Fibroblast of the aortic adventitia (primary cell): ENCODE measurements at places on chromosomes 2 and 18.
A peak's percentile ranks its signal among the peaks of the same experiment; 100 is the strongest.

DNA sequence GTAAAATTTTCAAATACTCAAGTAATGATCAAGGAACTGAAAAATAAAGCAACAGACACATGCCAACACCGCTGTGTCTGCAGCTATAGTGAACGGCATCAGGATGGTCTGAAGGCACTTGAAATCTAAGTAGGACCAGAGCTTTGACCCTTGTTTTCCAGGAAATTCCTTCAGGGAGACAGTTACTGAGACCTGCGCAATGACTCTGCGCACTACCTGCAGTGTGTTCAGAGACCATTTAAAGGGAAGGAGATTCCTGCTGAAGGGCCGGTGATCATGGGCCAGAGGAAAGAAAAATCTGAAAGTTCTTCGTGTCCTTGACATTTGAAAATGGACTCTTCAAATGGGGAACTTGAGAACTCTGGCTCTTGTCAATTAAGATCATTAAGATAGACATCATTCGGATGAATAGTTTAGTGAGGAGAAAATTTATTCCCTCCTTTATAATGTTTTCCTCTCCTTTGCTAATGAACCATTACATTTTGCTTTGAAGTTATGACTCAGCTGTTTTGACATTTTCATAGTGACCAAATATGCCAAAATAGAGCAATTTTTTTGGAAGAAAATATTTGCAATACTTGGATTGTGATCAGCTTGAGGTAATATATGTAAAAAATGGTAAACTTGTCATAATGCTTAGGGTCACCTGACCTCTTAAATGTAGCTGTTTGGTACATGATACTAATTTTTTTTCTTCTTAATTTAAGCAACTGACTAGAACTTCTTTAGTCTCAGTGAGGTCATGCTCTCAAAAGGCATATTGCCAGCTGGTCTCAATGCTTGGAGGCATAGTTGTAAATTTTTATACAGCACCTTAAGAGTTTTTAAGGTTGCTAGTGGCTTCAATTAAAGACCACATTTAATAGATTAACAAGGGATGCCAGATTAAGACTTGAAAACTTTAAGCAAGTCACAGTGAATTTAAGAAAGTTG, 329.3 kb downstream of the ARHGAP15 start:
- DNase-seq, result peak; percentile 23

GRCh38 chr2:185757356-185757755, 18.8 kb downstream of the FSIP2 start:
- DNase-seq, result peak; percentile 4

DNA sequence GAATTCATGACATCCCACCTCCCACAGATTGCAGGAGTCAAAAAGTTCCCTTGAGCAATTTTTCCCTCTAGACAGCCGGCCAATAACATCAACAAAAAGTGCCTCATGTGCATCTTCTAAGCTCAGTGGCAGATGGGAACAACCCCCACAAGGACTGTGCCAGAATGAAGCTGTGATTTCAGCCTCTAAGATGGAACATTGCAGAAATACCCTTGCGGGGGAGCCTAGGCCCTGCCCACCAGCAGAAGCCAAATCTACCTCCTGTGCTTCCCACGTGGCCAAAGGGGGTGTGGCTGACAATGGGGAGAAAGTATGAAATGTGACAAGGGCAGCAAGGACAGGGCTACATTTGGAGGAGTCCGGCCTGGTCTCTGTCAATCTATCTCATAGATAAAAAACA, 482.3 kb downstream of the TGIF1 start:
- DNase-seq, result no peak

DNA sequence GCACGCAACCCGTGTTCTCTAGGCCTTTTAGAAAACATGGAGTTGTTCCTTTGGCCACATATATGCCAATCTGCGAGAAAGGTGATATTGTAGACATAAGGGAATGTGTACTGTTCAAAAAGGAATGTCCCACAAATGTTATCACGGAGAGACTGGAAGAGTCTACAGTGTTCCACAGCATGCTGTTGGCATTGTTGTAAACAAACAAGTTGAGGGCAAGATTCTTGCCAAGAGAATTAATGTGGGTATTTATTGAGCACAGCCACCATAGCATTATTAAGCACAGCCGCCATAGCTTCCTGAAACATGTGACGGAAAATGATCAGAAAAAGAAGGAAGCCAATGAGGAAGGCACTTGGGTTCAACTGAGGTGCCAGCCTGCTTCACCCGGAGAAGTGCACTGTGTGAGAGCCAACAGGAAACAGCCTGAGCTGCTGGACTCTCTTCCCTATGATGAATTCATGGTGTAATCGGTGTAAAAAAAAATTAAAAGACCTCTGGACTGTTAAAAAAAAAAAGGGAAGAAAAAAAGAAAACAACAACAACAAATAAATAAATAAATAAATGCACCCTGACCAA, 29.0 kb upstream of the REL start:
- no peak for DNase-seq

DNA sequence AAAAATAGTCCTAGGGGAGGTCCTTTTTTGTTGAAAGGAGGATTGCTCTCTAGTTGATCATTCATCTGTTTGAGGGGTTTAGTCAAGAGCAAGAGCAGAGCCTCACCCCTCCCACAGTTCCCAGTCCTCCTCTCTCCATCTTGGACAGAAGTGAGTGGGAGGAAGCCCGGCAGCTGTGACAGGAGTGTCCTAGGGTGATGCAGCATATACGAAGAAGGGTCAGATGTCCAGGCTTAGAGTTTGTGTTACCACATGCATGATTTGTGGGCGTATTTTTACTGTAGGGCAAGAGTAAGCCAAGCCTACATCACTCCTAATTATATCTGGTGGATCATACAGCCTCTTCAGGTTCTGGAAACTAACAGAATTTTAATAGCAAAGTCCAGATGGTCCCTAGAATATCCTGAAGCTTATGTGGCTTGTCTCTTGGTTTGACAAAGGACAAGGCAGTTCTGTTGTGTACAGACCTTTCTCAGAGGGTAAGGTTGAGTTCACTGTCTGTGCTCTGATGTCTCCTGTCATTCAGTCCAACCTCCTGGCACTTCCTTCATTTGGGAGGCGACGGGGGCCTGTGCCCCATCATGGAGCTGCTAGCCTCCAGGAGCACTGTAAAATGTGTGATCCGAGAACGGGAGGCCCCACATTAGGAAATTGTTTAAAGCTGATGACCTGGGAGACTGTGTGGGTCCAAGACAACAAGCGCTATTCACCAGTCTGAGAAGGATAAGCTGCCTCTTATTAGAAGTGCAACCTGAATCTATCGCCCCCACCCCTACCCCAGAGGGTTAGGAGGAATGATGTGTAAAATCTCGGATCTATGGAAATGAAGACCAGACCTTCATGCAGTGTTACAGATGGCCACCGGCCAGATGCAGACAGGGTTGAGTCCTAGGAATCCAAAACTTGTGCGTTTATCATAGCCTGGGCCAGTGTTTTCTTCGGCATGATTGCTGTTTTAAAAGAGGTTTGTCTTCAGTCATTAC, 6.9 kb downstream of the CEP68 start:
- no peak for DNase-seq

GRCh38 chr18:56678836-56679565, 27.8 kb downstream of the WDR7 start:
- DNase-seq, result no peak

- no peak for DNase-seq
Observed at GRCh38 chr2:6947929-6948676, 30.9 kb downstream of the RNF144A start.

DNA sequence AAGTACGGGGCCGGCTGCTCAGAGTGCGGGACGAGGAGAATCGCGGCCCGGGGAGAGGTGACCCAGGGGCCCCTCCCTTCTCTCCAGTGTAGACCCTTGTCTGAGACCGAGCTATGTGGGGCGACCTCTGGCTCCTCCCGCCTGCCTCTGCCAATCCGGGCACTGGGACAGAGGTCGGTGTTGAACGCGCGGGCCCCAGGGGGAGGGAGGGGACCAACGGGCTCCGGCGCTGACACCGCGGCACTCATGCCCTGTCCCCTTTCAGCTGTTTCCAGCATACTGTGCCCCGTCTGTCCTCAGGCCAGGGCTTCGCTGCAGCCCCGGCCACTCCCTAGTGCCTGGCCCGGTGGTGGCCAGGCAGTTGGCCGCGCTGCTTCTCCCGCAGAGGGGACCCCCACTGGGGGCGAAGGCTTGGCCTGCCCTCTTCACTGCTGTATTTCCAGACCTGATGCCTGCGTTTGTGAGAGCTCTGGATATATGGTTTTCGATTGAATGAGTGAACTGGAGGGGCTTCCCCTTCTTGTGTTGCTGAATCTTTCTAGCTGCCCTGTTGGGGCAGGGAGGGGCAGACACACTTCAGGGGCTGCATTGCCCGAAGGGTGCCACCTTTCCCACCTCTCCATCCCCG, 809 bp downstream of the DBI start:
- DNase-seq, result no peak

DNA sequence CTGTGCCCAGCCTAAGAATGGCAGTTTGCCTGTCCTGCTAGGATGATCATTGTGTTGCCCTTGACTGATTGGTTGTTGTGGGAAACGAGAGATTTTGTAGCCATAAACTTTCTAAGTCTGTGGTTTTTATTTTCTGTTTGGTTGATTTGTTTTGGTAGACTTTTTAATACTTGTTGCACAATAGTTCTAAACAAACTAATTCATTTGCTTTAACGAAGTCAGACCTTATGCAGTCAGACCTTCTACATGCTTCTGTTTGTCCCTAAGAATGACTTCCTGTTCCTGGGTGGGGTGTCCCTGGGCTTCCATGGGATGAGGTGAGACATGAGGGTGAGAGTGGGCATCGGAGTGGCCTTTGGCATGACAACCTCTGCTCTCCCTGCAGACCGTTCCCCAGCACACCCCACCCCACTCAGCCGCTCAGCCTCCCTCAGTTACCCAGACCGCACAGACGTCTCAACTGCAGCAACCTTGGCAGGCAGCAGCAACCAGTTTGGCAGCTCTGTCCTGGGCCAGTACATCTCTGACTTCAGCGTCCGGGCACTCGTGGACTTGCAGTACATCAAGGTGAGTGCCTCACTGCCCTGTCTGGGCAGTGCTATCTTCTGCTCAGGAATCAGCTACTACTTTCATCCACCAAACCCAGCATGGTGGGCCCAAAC, 7.8 kb upstream of the CNNM3 start:
- DNase-seq, result no peak

DNA sequence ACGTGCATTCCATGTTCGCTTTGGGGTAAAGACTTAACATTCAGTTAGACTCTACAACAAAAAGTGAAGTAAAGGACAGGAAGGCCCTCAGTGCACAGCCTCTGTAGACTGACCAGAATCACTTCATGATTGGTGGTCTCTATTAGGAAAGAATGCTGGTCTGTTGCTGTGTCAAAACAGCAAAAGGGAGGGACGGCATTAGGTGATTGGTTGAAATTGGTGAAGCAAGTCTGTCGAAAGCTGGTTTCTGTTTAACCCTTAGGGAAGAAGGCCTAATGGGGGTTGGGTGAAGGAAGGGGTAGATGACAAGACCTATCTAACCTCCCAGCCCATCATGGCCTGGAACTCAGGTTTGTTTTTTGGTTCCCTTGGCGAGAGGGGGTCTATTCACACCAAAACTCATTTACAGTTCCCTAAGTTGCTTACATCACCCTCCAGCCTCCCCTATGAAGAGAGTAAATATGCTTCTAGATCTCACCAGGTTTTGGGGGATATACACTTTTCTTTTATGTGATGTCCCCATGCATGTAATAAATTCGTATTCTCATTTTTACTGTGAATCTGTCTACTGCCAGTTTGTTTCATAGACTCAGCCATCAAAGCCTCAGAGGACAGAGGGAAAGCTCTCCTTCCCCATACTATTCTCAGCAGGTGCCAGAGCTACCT, 65.6 kb downstream of the TMEM17 start:
- DNase-seq, result no peak

DNA sequence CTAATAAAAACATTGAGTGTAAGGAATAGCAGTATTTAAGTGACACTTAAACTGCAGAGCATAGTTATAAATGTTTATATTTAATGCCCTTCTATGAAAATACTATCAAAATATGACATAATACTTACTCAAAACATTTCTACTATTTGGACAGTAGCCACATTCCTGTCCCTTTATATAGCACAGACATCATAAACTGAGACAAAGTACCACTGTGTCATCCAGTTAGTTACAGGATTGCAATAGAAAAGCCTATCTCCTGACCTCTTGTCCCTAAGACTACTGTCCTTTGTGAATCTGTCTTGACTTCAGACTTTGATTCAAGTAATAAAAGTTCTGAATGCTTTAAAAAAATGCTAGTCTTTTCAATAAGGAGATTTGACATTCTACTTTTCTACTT, 1528.5 kb upstream of the NXPH2 start:
- no peak for DNase-seq

- peak; percentile 49 for DNase-seq
Observed at GRCh38 chr18:73752546-73752945, 395.1 kb downstream of the FBXO15 start.

DNA sequence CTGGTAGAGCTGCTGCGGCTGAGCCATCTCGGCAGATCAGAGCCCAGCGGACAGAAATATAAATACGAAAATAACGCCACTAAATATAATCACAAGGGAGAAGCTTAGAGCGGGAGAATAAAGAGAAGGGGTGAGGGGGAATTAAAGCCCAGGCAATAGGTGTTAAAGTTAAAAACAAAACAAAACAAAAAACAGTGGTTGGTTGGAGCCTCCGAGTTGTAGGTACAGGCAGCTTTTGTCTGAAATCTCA, 1.3 kb upstream of the MEIS1 start:
- no peak for DNase-seq

DNA sequence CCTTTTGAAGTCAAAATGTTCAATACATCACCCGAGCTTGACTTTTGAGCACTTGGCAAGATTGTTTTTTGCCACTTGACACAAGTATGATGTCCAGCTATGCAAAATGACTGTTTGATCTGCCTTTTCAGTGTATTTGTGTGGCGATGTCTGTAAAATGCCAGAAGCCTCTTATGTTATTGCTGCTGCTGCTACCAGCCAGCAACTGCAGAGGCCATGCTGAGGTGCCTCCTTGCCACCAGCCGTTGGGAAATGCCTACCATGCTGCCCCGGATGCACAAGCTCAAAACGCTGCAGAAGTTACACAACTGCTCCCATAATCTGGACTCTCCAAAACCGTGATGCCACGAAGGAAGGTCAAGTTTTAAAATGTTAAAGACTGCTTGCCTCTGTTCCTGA, 80.3 kb downstream of the RTN4 start:
- no peak for DNase-seq

GRCh38 chr2:209584472-209584871, 160.6 kb downstream of the MAP2 start:
- no peak for DNase-seq

DNA sequence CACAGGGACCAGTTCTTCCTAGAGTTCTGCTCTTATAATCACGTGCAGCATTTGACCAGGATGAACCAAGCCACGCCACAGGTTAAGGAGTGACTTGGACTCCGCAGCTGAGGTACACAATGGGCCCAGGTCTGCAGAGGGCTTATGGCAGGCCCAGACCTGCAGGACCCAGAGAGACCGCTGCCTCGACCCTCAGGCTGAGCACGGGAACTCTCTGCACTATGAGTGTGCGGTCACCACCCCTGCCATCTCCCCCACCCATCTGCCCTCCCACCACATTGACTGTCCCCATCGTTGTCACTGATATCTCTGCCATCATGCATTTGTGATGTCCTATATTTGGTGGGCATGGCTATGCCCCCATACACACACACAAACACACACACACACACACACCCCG, 45.7 kb upstream of the HPCAL1 start:
- DNase-seq, result no peak
